ENCODE measurements at places on chromosomes 4 and X.

- no peak for DNase-seq
Measured at GRCh38 chrX:20965270-20966044, 408.8 kb upstream of the CNKSR2 start.

DNA sequence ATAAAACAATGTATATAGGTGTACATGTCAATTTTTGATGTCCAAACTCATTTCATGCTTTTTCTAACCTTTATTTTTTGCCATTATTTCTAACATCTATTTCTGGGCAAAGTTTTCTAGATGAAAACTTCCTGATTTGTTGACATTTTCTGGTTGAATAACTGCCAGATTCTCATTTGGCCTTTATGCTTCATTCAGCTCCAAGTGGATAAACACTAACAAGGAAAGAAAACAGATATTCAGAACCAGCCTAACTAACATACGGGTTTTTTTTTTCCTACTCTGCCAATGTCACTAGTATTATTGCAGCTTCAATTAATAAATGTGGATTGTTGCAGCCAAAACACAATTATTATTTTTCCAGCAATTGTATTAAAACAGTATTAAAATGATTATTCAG lies 50.9 kb upstream of the RAP1GDS1 start:
- DNase-seq, result no peak

DNA sequence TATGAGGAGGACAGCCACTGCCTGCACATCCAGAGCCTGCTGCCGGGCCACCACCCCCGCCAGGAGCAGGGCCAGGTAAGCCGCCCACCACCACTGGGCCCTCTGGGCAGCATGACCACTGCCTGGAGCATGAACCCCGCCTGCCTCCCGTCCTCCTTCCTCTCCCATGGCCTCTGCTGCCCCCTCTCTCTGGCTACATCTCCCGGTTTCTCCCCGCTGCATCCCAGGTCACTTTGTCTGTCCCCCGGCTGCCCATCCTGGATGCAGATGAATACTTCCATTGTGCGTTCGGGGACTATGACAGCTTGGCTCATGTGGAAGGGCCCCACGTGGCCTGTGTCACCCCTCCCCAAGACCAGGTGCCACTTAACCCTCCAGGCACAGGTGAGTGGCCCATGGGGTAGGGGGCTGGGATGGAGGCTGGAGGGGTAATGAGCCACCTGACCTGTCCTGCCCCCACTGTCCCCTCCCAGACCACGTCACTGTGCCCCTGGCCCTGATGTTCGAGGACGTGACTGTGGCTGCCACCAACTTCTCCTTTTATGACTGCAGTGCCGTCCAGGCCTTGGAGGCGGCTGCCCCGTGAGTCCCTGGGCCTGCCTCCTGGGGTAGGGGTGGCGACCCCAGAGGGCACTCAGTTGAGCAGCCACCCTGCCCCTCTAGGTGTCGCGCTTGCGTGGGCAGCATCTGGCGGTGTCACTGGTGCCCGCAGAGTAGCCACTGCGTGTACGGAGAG lies 6.0 kb downstream of the PLXNB3 start:
- DNase-seq, result no peak

DNA sequence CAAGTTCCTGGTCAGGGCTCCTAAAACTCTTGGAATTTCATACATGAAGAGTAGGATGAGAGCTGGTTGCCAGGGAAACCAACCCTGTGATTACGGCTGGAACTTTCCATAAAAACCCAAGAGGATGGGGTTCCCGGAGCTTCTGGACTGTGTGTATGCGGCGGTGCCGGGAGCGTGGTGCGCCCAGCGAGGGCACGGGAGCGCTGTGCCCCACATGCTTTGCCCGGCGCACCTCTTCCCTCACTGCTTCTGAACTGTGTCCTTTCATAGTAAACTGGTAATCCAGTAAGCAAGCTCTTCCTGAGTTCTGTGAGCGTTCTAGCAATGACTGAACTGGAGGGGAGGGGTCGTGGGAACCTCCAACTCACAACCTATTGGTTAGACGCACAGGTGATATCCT lies 152.6 kb downstream of the AFAP1 start:
- DNase-seq, result no peak

- peak; percentile 79 for DNase-seq
Measured at GRCh38 chr4:139018971-139019758, 3.6 kb downstream of the NOCT start.

DNA sequence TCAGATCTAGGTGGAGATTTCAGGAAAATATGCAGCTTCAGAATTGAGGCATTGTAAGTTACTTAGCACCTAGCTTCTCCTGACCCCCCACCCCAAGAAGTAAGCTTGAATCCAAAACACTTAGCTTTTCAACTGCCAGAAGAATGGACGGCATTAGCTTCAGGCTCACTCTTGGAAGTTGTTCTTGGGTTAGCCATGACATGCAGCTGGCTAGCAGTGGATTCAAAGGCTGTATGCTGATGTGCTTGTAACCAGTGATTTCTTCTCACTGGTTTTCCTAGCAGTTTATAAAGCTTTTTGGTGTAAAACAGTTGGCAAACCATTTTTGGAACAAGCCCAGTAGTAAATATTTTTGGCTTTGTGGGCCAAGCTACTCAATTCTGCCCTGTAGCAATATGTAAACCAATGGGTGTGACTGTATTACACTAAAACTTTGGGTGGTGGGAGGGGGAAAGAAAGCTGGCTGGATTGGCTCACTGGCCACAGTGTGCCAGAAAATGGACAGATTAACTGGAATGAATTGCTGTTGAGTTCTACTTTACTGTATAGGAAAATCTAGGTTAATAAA lies 85.6 kb downstream of the SHROOM2 start:
- DNase-seq, result peak; percentile 30

DNA sequence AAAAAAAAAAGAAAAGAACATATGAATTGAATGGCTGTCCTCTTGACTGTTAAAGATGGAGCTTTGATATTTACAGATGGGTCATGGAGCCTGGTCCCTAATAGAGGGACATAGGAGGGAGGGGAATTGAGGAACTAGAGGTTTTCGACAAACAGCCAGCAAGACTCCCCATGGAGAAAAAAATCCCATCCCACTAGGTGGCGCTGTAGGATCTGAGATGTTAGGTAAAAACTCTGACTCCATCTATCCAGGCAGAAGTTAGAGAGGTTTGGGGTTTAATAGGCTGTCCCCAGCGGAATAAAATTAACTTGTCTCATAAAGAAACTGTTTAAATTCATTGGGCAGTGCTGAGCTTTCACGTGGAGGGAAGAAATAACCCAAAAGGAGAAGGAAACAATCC lies 45.9 kb downstream of the HMGB2 start:
- peak; percentile 41 for DNase-seq

Data from fibroblast of gingiva (primary cell).